Activated T-cell treated with anti-CD3 and anti-CD28 coated beads, Interleukin-2, amount 50 U/mL, for 24 hours (primary cell): ENCODE measurements at places on chromosomes 4 and X.
A peak's percentile ranks its signal among the peaks of the same experiment; 100 is the strongest.

- DNase-seq, result no peak
These were observed 95.9 kb upstream of the STX18 start for GRCh38 chr4:4637710-4638109.

GRCh38 chrX:155028129-155028528 lies 1.5 kb downstream of the FUNDC2 start:
- no peak for DNase-seq

GRCh38 chr4:124530464-124531077 lies 182.0 kb downstream of the ANKRD50 start:
- DNase-seq, result no peak

- no peak for DNase-seq
These were observed 295.2 kb upstream of the IGFBP7 start for GRCh38 chr4:57405359-57405758.

GRCh38 chr4:37725718-37726117 lies 39.5 kb upstream of the RELL1 start:
- DNase-seq, result no peak

GRCh38 chr4:150543042-150543441 lies 38.9 kb upstream of the MAB21L2 start:
- DNase-seq, result no peak

- peak; percentile 17 for DNase-seq
These were observed 78.0 kb downstream of the ZFYVE28 start for GRCh38 chr4:2340272-2341061.

- peak; percentile 87 for DNase-seq
These were observed 115.0 kb downstream of the SMIM20 start for GRCh38 chr4:26028793-26029567.

DNA sequence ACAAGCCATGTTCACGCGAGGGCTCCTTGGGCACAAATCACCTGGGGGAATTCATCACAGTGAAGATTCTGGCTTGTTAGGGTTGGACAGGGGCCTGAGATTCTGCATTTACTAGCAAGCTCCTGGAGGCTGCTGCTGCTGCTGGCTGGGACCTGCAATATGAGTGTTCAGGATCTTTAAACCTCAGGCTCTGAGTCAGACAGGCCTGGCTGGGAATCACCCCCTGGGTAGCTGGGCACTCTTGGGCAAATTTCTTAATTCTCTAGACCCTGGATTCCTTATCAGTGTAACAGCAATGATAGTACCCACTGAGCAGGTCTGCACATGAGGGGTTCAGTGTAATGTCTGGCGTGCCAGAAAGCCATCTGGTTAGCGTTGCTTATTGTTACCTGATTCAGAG lies 101.5 kb downstream of the DHX15 start:
- DNase-seq, result no peak

GRCh38 chr4:70925418-70925817 lies 23.2 kb downstream of the MOB1B start:
- no peak for DNase-seq

- no peak for DNase-seq
These were observed 1.7 kb downstream of the CLCN4 start for GRCh38 chrX:10158279-10159144.

DNA sequence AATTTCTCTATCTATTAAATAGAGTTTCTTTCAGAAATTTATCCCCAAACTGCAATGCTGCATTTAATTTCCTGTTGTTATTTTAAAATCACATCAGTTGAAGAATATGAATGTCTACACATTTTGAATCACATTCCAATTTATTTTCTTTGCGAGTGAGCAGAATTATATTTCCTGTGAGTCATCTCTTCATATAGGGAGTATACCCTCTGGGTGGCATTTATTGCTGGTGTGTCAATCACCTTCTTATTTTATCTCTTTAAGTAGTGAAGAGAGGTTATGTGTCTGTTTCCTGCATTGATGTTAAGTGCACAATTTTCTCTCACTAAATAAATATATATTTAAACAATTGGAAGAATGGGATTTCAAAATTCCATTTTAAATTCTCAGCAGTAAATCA lies 511.0 kb upstream of the ATOH1 start:
- no peak for DNase-seq

DNA sequence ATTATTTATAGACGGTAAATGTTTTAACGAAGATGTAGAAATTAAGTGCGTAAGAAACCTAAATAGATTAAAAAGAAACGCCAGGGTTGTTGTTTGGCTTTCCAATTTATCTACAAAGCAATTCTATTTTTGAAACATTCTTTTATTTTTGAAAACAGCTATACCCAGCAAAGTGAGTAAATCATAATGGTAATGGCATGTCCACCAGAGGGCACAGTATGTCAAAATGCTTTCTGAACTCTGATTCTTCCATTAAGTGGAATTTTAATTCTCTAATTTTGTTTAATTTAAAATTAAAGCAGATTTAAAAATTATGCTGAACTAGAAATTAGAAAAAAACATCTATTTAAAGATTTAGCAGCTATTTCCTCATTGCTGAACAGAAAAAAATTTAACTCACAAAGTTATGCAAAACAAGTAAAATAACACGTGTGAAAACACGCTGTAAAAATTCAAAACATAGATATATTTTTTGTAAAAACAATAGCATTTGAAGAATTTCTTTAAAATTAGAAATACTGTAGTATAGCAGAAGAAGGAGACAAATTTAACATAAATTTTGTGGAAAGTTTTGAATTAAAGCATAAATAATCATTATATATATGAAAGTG lies 26.5 kb downstream of the RASSF6 start:
- no peak for DNase-seq

GRCh38 chr4:56468097-56468422 lies 643 bp downstream of the SRP72 start:
- no peak for DNase-seq

GRCh38 chr4:81722290-81722851 lies 250.7 kb upstream of the RASGEF1B start:
- no peak for DNase-seq

GRCh38 chr4:95077864-95078263 lies 320.1 kb downstream of the BMPR1B start:
- no peak for DNase-seq

- no peak for DNase-seq
These were observed 49.9 kb downstream of the ZNF157 start for GRCh38 chrX:47420265-47420664.

DNA sequence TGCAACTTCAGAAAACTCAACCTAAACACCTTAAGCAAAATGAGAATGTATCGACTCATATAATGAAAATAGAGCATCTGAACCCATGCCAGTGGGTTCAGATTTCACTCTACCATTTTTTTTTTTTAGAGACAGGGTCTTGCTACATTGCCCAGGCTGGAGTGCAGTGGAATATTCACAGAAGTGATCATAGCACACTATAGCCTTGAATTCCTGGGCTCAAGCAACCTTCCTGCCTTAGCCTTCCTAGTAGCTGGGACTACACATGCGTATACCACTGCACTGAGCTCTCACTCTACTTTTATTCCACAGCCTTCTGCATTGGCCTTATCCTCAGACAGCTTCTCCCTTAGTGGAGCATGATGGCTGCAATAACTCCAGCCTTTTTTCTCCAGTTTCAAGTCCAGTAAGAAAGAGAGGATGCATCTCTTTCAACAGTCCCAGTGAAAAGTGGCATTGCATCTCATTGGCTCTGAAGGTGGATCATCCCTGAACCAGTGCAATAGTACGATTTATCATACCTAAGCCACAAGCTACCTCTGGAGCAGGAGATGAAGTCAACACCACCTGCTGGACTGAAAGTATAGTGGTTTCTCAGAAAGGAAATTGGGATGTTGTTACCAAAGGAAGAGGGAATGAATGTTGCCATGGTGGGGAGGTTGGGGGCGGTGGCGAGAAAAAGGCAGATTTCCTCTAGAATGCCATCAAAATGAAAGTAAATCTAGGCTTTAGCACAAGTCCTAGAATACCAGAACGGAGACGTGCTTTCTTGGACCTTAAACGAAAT lies 2.0 kb upstream of the SOD3 start:
- DNase-seq, result no peak

GRCh38 chr4:129140521-129140920 lies 44.6 kb downstream of the C4orf33 start:
- DNase-seq, result no peak

- no peak for DNase-seq
These were observed 61.4 kb downstream of the HTRA3 start for GRCh38 chr4:8330821-8331574.

DNA sequence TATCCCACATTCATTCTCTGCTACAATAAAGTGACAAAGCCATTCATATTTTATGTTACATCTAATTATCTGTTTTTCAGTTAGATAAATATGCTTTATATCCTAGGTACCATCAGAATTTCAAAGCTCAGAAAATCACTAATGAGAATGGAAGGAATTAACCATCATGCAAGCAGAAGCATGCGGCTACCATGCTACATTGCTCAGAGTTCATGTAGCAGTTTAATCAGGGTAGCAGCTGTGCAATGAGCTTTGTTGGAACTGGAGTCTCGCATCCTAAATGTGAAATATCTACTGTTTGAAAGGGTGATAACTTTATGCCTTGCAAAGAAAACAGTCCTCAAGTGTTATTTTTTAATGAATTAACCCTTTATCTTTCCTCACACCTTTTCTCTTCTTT lies 77.5 kb downstream of the SNCA start:
- DNase-seq, result no peak

GRCh38 chr4:37685823-37686372 lies 278 bp downstream of the RELL1 start:
- DNase-seq, result no peak

- no peak for DNase-seq
These were observed 75.8 kb downstream of the MAGEB10 start for GRCh38 chrX:27883468-27884092.

GRCh38 chr4:1726146-1726934 lies 5.0 kb downstream of the TACC3 start:
- DNase-seq, result peak; percentile 92

DNA sequence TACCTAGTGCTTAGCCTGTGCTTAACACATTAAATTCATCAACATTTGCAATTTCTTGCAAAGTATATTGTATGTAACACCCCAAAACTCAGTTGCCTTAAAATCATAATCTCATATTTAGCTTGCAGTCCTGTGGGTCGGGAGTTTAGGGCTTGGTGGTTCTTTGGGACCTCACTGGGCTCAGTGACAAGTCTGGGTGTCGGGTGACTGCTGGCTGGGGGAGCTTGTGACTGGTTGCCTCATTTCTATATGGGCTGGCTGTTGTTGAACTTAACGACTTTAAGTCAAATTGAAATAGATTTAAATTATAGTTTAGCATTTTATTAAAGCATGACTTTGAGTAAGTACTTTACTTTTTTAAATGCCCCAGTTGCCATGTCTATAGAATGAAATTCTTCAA lies 401.4 kb upstream of the NR3C2 start:
- DNase-seq, result no peak

GRCh38 chr4:72410158-72410557 lies 158.9 kb downstream of the ADAMTS3 start:
- DNase-seq, result no peak

GRCh38 chr4:98602270-98602669 lies 56.1 kb downstream of the TSPAN5 start:
- DNase-seq, result no peak

DNA sequence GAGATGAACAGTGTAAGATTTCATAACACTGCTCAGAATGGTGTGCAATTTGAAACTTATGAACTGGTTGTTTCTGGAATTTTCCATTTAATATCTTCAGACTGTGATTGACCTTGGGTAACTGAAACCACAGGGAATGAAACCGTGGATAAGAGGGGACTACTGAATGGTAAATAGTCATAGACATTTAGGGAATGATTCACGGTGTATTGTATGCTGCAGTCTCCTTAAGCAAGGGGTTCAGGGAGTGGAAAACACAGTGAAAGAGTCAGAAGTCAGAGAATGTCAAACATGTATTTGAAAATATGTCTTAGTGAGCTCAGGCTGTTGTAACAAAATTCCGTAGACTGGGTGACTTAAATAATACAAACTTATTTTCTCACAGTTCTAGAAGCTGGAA lies 398.2 kb upstream of the DIPK2B start:
- DNase-seq, result no peak

- DNase-seq, result no peak
These were observed 34.4 kb upstream of the ANXA3 start for GRCh38 chr4:78517050-78517652.

GRCh38 chr4:52743444-52744019 lies 7.7 kb downstream of the ERVMER34-1 start:
- DNase-seq, result no peak

- DNase-seq, result peak; percentile 24
These were observed 2.3 kb upstream of the RGS12 start for GRCh38 chr4:3290476-3290875.

DNA sequence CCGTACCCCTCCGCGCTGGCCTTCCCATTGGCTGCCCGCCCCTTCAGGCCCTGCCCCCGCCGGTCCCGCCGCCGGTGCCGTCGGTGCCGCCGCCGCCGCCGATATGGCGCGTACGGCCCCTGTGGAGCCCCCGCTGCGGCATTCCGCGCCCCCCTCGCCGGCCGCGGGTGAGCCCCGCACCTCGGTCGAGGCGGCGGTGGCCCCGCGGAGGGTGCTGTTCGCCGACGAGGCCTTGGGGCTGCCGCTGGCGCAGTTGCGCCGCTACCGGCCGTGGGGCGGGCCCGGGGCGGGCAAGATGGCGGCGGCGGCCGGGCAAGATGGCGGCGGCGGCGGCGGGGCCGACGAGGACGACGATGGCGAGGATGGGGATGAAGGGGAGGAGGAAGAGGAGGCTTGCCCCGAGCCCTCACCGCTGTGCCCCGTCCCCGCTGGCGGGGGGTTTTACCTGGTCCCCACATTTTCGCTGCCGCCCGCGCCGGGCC lies at the start of gene PPP1R3F:
Gene PPP1R3F, plus strand, starts transcription at position 27 of the 482 bp plus-strand sequence. Its CDS starts 77 bp downstream, at position 104.
- DNase-seq, result no peak

GRCh38 chr4:67762086-67762485 lies 7.9 kb upstream of the GNRHR start:
- DNase-seq, result no peak

DNA sequence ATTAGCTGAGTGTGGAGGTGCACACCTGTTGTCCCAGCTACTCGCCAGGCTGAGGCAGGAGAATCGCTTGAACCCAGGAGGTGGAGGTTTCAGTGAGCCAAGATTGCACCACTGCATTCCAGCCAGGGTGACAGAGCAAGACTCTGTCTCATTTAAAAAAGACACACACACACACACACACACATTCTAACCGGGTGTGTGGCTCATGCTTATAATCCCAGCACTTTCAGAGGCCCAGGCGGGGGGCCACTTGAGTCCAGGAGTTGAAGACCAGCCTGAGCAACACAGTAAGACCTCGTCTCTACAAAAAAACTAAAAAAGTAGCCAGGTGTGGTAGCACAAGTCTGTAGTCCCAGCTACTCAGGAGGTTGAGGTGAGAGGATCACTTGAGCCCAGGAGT lies 152.3 kb downstream of the LRBA start:
- DNase-seq, result no peak

DNA sequence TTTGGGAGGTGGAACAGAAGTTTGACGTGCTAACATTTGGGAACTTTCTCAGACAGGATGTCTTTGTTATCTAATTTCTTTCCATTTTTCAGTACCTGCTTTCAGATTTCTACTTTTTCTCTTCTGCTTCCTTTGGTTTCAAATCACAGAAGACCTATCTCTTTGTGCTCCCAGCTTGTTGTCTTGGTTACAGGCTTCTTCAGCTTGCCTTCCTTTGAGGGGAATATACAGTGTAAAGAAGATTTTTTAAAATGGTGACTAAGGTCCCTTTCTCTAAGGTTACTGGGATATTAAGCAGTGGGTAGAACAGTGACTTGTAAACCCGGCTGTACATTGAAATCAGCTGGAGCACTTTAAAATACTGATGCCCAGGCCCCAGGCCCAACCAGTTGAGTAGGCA lies 48.0 kb downstream of the TMEM164 start:
- DNase-seq, result no peak

- peak; percentile 52 for DNase-seq
These were observed 6.7 kb upstream of the HSD17B10 start for GRCh38 chrX:53440621-53441517.
